ENCODE measurements at places on chromosomes 5 and 9.

GRCh38 chr5:95822043-95822541 is 434 bp downstream of the GLRX start:
- no peak for DNase-seq

GRCh38 chr9:134971696-134972095 is 54.0 kb upstream of the FCN1 start:
- DNase-seq: no peak

- no peak for DNase-seq
Observed at GRCh38 chr5:57207681-57208080, 33.8 kb downstream of the GPBP1 start.

GRCh38 chr9:83538172-83538889 is at the start of gene FRMD3:
TSS of gene FRMD3 (minus strand) at chr9:83538401. CDS start at chr9:83538231, 170 bp downstream.
- DNase-seq: peak; percentile 68
